ENCODE measurements at places on chromosomes 16 and 17.
A peak's percentile ranks its signal among the peaks of the same experiment; 100 is the strongest.

- DNase-seq = no peak
These were observed 130.8 kb upstream of the RCVRN start for GRCh38 chr17:10035885-10036284.

DNA sequence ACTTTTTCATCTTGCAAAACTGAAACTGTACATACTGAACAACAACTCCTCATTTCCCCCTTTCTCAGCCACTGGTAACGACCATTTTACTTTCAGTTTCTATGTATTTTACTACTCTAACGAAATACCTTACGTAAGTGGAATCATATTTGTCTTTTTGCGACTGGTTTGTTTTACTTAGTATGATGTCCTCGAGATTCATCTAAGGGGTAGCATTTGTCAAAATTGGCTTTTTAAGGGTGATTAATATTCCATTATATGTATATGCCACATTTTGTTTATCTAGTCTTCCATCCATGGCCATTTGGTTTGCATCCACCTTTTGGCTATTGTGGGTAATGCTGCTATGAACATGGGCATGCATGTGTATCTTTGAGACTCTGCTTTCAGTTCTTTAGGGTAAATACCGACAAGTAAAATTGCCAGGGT lies 10.4 kb downstream of the KPNB1 start:
- no peak for DNase-seq

DNA sequence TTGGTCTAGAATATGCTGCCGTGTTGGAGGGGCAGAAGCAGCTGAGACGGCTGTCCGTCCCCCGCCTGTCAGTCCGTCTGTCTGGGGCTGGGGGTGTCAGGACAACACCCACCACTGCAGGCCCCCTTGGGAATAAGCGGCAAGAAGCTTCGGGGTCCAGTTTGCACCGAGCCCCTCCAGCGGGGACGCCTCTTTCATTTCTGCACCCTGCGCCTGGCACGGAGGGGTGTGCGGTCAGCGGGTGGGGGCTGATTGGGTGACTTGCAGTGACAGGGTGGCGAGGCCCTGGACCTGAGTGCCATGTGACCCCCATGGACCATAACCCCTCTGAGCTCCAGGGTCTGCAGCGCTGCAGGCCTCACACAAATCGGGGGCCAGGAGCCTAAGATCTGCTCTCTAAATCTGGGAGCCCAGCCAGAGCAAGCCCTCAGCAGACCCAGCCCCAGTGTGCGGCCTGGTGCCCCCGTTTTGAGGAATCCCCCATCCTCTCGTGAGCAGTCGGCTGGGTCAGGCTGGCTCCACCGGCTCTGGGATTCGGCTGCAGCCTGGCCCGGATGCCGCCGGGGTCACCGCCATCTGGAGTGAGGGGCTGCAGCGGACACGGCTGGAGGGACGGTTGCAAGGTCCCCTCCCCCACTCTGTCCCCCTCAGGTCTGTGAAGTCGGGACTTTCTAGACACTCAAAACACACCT lies 8.3 kb downstream of the CBFA2T3 start:
- no peak for DNase-seq

- no peak for DNase-seq
These were observed 74.7 kb downstream of the CDH13 start for GRCh38 chr16:82701442-82701955.

GRCh38 chr16:74031551-74031950 lies 265.1 kb upstream of the PSMD7 start:
- DNase-seq = no peak

DNA sequence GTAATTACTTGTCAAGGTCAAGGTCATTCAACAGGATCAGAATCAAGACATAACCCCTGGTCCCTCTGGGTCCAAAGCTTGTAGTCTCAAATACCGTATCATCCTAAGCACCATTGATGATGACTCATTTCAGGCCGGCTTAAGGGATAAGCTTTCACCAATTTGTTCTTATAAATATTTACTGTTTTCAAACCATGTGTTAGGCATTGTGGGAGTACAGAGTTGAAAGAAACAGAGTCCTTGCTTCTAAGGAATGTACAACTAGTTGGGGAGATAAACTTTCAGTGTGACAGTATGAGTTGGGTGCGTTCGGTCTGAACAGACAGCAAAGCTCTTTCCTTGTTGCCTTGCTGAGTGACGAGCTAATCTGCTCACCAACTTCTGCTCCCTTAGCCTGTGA lies 183.5 kb upstream of the MAF start:
- DNase-seq = no peak

GRCh38 chr17:7380321-7380720 lies 568 bp upstream of the TNK1 start:
- no peak for DNase-seq

GRCh38 chr16:35344012-35344762 lies 1884.8 kb downstream of the TP53TG3F start:
- no peak for DNase-seq

GRCh38 chr16:84982434-84982833 lies 28.9 kb downstream of the ZDHHC7 start:
- no peak for DNase-seq

- DNase-seq = no peak
These were observed 19.8 kb downstream of the MPG start for GRCh38 chr16:97822-98221.

- DNase-seq = no peak
These were observed 95.7 kb downstream of the ABCC6 start for GRCh38 chr16:16127469-16128116.

GRCh38 chr17:38705803-38706504 lies 881 bp downstream of the MLLT6 start:
- no peak for DNase-seq

DNA sequence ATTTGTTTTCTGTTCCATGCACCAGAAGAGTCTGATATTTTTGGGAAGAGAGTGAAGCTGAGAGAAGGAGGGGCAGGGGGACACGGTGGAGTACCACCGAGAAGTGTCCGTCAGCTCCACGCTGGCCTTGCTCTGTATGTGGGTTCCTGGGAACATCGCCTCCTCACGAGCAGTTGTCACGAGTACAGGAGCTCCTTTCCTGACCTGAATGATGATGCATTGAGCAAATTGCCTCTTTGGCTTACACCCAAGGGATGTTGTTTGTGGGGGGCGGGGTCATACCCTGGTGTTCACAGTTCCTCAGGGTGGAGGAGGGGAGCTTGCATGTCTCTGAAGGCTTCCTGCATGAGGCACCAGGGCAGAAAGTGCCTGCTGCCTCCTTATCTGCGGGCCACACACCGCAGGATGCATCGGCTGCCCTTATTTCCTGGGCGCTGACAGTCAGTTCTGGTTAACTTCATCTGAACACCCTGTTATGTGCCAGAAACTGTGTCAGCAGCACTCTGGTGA lies 36.2 kb downstream of the RGS9 start:
- DNase-seq = no peak

GRCh38 chr17:66313995-66314659 lies 11.7 kb downstream of the PRKCA start:
- no peak for DNase-seq

DNA sequence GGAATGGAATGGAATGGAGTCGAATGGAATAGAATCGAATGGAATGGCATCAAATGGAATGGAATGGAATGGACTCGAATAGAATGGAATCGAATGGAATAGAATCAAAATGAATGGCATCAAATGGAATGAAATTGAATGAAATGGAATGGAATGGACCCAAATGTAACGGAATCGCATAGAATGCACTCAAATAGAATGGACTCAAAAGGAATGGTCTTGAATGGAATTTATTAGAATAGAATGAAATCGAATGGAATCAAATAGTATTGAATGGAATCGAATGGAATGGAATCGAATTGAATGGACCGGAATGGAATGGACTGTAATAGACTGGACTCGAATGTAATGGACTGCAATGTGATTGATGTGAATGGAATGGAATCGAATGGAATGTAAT lies 501.4 kb upstream of the WSB1 start:
- no peak for DNase-seq

GRCh38 chr17:43753493-43754129 lies 5.0 kb downstream of the SOST start:
- no peak for DNase-seq

DNA sequence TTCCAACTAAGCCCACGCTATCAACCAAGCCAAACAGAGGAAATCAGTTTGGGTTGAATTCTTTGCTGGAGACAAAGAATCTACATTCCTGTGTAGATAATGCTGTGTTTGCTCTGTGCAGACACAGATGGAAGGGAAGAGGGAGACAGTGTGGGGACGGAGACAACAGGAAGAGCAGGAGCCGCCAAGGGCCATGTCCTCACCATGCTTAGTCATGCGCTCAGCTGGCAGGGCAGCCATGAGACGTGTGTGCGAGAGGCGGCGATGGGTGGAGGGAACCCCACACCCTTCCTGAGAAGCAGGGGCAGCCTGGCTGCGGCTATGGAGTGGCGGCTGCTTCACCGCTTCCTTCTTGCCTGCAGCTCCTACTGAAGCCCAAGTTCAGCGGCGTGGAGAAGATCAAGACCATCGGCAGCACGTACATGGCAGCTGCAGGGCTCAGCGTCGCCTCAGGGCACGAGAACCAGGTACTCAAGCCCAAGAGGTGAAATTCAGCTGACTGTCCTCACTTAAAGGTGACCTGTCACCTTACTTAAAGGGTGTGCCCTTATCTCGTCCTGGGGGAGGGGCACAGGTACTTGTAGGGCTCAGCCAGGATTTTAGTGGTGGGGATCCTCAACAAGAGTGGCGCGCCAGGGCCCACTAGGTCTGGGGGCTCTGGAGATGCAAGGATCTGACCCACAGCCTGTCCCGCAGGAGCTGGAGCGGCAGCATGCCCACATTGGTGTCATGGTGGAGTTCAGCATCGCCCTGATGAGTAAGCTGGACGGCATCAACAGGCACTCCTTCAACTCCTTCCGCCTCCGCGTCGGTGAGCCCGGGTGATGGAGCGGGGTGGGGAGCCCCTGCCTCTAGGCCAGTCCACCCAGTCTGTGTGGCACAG lies 47.5 kb downstream of the ADCY7 start:
- peak; percentile 38 for DNase-seq

GRCh38 chr17:5042157-5043022 lies 7.2 kb upstream of the SLC52A1 start:
- DNase-seq = no peak

GRCh38 chr17:21176773-21177395 lies 37.1 kb downstream of the TMEM11 start:
- DNase-seq = no peak

- no peak for DNase-seq
These were observed 52.7 kb upstream of the CNEP1R1 start for GRCh38 chr16:49972280-49972679.

DNA sequence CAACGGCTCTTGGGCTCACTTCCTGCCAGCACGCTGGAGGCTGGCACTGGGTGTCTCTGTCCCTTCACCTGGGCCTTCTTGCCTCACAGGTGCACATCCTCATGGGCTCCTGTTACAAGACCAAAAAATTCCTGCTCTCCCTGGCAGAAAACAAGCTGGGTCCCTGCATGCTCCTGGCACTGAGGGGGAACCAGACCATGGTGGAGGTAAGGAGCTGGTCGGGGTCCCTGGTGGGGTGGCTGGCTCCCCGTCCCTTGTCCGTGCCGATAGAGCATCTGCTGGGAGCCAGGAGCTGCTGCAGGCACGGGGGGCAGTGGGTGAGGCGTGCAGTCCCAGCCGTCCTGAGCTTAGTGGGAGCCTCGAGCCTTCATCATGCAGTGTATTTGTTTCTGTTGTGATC lies 79.5 kb upstream of the PLCG2 start:
- no peak for DNase-seq

DNA sequence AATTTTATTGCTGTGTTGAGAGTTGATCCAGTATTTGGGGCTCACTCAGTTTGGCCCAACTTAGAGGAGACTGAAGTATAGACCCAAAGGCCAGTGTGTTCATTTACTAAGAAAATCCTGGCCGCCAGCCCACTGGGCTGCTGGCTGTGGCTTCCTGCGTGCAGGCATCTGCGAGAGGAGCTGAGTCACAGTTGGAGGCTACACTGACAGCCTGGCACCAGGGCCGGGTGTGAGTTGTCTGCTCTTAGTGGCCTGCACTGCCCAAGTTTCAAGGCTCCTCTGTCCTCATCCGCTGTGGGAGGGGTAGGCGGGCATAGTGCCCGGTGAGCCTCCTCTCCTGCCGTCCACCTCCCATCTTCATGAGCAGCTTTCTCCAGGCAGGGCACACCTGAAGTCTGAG lies 54.2 kb downstream of the PLD6 start:
- peak; percentile 78 for DNase-seq

GRCh38 chr16:19128454-19129200 lies 14.9 kb downstream of the ITPRIPL2 start:
- no peak for DNase-seq

- DNase-seq = no peak
These were observed 17.1 kb downstream of the PMP22 start for GRCh38 chr17:15247891-15248529.

- DNase-seq = no peak
These were observed 1056.3 kb upstream of the EEF2KMT start for GRCh38 chr16:6153901-6154300.

- DNase-seq = no peak
These were observed 32.9 kb upstream of the YPEL2 start for GRCh38 chr17:59298521-59298920.

- DNase-seq = no peak
These were observed 12.2 kb upstream of the UBE2G1 start for GRCh38 chr17:4378626-4379025.

DNA sequence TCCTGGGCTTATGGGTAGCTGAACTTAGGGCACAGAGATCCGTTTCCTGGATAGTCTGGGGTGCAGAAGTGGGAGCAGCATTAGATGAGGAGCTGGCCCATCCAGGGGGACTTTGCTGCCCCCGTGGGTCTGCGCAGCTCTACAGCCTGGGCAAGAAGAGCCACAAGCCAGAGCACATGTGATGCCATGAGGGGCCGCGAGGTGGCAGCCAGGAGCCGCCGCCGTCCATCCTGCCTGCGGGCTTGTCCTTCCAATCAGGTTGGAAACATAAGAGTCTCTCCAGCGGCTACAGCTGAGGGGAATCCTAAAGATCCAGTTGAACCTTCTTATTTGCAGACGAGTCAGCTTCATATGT lies 21.9 kb downstream of the C1QTNF1 start:
- peak; percentile 35 for DNase-seq

- no peak for DNase-seq
These were observed 4.8 kb downstream of the IRX5 start for GRCh38 chr16:54935266-54935968.

DNA sequence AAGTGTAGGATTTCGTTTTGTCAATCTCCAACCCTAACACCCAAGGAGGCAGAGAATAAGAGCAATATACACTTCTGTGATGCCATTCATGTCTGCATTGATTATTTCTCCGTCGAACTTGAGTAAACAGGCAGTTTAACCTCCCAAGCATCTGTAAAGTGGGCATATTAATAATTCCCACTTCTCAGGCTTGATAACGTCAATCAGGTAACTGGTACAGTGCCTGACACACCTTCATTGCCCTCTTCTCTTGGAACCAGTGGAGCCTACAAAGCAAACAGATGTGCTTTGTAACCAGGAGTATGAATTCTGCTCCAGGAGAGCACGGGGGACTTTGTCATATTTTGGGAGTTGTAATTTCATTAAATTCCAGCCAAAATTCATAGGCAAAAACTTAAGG lies 32.5 kb upstream of the PLCG2 start:
- no peak for DNase-seq

- DNase-seq = no peak
These were observed 109.2 kb upstream of the NUDT7 start for GRCh38 chr16:77613095-77613494.
